ENCODE measurements at places on chromosomes 3 and 15.

GRCh38 chr3:160830796-160831195 is 74.8 kb downstream of the PPM1L start:
- DNase-seq = no peak
- no peak overlapping the region for H3K27ac ChIP-seq
- H3K4me3 ChIP-seq = no peak overlapping the region
- H3K27me3 ChIP-seq = no peaks in the 10 kb centered on the region

- no peak overlapping the region for H3K27ac ChIP-seq
- no peak overlapping the region for H3K4me3 ChIP-seq
- H3K36me3 ChIP-seq = no peaks in the 10 kb centered on the region
- no peaks in the 10 kb centered on the region for H3K4me1 ChIP-seq
- no peak for DNase-seq
- peaks cover 48% of the 10 kb centered on the region for H3K27me3 ChIP-seq
These were observed 58.3 kb upstream of the SLCO3A1 start for GRCh38 chr15:91795235-91795634.

GRCh38 chr15:84598250-84598649 is 2.6 kb upstream of the ZSCAN2 start:
- H3K36me3 ChIP-seq = peaks cover 2% of the 10 kb centered on the region
- peak overlapping the region; percentile 31 for H3K4me3 ChIP-seq
- DNase-seq = no peak
- H3K27ac ChIP-seq = peak overlapping the region; percentile 46
- no peaks in the 10 kb centered on the region for H3K27me3 ChIP-seq

DNA sequence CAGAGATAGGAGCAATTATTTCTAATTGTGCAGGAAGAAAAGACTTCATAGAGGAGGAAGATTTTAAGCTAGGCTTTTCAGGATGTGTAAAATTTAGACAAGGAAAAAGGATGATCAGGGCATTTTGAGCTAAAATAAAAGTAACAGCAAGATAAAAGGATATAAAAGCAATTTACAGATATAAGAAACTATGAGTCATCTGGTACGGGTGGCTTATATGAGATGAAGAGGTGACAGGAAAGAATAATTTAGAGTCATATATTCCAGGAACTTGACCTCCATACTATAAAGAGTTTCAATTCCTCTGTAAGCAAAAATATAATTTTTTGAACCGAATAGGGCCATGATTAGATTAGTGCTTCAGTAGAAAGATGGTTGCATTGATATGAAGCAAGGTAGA is 273.7 kb downstream of the RBMS3 start:
- H3K27ac ChIP-seq = no peak overlapping the region
- H3K4me1 ChIP-seq = no peaks in the 10 kb centered on the region
- H3K4me3 ChIP-seq = no peak overlapping the region
- DNase-seq = no peak

GRCh38 chr3:188788621-188789081 is 383.1 kb upstream of the TPRG1 start:
- no peak overlapping the region for H3K4me3 ChIP-seq
- peaks cover 5% of the 10 kb centered on the region for H3K36me3 ChIP-seq
- no peaks in the 10 kb centered on the region for H3K27me3 ChIP-seq

DNA sequence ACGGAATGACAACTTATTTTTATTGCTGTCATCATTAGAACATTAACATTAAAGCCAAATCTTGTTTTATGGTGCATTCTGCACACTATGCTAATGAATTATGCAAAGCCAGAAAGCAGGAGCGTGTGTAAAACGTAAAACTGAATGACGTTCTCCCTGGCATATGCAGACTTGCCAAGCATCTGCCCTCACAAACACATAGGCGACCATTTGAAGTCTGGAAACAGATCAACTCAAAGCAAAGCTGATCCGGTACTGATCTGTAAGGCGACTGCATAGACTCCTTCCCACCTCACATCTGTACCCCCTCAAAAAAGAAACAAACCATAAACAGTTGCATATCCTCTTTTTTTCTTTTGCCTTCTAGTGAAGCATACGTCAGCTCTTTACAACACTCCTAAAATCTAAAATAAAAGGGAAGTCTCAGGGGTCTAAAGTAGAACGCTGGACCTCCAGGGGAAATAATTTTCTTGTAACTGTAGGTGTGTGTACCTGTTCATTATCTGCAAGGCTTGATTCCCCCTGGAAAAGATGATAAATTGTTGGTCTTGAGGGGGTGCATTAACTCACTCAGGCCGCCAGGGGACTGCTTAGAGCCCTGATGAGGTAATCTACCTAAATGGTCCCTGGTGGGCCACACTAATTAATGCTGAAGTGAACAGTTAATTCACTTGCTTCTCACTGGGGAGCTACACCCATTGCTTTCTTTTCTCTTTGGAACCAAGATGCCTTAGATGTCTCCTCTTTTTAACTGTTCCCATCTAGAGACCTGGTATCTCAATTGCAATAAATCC is 231.4 kb downstream of the CDIN1 start:
- no peaks in the 10 kb centered on the region for H3K4me1 ChIP-seq
- H3K27ac ChIP-seq = no peak overlapping the region
- no peaks in the 10 kb centered on the region for H3K27me3 ChIP-seq

DNA sequence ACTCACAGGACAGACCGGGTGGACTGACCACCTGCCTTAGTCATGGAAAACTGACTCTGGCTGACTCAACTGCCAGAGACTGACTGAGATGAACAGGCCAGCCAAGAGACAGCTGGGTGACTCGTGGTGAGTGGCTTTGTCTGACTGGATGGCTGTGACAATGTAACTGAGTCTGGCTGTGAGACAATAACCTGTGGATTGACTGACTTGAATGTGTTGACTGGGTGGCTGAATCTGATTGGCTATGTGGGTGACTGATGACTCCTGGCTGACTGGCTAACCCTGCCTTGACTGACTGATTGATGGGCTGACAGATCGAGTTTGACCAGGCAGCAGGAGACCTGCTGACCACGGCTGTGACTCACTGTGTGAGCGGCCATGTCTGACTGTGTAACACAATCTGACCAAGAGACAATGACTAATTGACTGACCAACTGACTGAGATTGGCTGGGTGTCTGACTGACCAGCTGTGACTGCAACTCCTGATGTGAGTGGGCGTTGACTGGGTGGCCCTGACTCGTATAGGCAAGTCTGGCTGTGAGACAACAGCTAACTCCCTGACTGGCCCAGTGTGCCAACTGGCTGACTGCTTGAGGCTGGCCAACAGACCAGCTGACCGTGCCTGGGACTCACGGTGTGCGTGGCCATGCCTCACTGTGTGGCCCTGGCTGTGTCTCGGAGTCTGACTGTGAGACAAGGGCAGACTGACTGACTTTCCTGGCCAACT is 509.1 kb downstream of the SHQ1 start:
- no peak overlapping the region for H3K4me3 ChIP-seq
- H3K27me3 ChIP-seq = no peaks in the 10 kb centered on the region
- no peak for DNase-seq
- peaks cover 4% of the 10 kb centered on the region for H3K4me1 ChIP-seq
- H3K36me3 ChIP-seq = no peaks in the 10 kb centered on the region
- H3K27ac ChIP-seq = no peak overlapping the region

All from central memory CD8-positive, alpha-beta T cell (primary cell).